HFFc6 (cell line): ENCODE measurements at places on chromosomes 11 and 22.
A peak's percentile ranks its signal among the peaks of the same experiment; 100 is the strongest.

DNA sequence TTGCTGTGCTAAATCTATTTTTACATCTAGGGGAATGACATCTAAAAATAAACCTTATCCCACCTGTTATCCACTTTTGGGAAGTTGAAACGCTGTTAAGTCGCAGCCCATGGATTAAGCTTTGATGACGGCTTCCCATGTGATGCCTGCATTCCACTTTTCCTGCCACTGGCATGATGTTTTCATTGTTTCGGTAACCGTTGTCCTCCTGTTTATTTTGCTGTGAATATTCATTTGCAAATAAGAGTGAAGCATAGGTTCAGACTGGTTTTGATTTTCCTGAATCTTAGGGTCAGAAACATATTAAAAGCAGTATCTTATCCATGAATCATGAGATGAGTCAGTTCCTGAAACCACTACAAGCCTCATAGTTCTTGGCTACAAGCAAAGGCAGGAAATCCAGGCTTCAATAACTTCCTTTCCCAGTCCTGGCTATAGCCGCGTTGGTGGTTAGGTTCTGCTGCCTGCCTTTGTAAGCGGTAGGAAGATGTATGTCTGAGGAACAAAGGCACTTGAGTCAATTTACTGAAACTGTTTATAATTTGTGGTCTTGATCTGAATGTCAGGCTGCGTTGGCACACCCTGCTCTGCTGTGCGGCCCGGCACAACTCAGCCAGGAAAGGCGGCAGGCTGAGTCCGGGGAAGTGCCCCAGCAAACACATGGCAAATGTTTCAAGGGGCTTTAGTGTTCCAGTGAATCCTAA is 19.4 kb downstream of the TEAD1 start:
- peak; percentile 97 for DNase-seq

- DNase-seq, result no peak
Observed at GRCh38 chr11:8792710-8793109, 110.1 kb downstream of the RPL27A start.

- DNase-seq, result no peak
Observed at GRCh38 chr11:40405614-40406013, 1053.8 kb downstream of the LRRC4C start.

GRCh38 chr22:41380993-41381328 is 781 bp upstream of the TEF start:
- DNase-seq, result peak; percentile 70

- no peak for DNase-seq
Observed at GRCh38 chr22:26579331-26579886, 10.5 kb downstream of the TPST2 start.

DNA sequence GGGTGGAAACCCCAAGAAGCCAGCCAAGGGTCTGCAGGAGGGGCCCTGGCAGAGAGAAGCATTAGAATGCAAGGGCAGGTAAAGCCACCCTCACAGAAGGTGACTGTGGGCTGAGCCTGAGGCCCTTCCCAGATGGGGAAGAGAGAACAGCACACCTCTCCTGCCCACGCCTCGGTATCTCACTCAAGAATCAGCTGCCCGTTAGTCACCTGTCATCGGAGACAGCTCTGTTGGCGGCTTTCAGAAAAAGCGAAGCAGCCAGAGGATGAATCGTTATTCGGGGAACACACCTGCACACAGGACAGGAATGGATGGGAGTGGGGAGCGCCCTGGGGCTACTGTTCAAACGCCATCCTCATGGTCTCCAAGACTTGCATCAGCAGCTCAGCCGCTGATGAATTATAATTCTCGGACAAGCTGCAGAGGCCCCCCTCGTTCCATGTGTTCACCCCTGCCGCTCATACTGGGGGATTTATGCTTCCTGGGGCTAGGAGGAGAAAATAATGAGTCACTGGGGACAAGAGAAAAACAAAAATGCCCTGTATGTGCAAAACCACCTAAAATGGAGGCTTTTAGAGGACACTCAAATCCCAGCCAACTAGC is 21.6 kb upstream of the TMA7B start:
- DNase-seq, result no peak

DNA sequence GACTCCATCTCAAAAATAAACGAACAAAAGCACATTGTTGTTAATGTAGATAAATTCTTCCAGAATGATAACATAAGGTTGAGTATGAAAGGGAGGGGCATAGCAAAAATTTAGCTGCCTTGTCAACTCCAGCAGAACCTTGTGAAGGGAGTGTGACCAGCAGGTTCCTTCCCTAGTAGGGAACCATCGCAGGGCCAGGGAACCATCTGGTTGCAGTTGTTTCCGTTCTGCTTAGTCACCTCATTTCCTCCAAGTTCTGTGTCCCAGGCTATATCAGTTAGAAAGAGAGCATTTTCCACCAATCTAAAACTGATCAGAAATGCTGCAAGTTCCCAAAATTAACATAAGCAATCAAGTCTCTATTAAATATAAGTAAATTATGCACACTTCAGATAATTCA is 126.7 kb upstream of the BLID start:
- DNase-seq, result no peak

- peak; percentile 6 for DNase-seq
Observed at GRCh38 chr11:15944460-15944859, 411.9 kb downstream of the SOX6 start.

DNA sequence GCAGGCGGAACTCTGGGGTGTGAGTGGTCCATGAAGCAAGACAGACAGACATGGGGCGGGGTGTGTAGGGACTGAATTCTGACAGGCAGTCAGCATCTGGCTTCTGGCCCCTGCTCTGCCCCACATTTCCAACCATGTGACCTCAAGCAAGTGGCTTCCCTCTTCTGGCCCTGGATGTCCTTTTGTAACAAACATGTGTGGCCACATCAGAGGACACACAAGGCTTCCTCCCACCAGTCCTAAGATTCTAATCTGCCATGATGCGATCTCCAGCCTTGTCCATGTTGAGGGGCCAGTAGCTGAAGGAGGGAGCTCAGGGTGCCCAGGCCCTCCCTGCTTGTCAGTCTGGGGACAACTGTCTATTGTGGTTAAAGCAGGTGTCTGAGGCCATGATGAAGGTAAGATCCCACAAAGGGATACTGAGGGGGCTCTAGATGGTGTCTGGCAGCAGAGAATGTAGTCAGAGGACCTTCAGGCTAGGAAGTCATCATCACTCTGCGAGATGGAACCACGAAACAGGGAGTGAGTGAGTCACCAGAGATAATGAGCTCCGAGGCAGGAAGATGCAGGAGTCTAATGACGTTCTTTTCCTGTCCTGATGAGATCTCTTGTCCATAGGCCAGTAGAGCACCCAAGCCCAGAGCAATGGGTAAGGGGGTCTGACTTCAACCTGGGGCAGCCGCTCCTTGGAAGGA is 27.4 kb downstream of the DRD2 start:
- DNase-seq, result peak; percentile 25

DNA sequence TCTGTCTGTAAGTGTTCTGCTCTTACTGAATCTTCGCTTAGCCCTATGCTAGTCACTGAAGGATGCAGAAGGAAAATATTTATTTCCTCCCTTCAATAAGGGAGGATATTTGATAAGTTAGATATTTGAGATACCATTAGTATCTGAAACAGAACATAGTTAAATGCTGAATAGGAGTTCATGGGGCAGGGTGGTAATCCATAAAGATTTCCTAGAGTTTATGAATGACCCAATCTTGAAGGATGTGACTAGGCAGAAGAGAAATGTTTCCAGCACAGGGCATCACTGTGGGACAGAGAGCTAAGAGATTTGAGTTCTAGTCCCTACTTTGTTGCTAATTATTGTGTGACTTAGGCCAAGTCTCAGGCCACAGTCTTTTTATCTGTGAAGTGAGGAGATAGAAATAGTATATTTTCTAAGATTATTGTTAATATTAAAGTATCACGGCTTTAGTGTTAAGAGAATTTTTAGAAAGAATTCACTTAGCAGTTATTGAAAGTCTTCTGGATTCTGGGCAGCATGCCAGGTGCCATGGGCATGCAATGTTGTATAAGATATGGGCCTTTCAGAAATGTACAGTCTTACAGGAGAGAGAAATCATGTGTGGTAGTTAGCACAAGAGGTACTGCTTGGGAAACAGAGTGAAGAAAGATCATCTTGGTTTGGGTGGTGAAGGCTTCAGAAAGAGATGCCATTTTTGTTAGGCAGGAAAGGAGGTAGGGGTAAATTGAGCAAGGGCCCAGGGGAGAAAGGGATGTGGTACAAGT is 24.0 kb downstream of the SWAP70 start:
- DNase-seq, result no peak

DNA sequence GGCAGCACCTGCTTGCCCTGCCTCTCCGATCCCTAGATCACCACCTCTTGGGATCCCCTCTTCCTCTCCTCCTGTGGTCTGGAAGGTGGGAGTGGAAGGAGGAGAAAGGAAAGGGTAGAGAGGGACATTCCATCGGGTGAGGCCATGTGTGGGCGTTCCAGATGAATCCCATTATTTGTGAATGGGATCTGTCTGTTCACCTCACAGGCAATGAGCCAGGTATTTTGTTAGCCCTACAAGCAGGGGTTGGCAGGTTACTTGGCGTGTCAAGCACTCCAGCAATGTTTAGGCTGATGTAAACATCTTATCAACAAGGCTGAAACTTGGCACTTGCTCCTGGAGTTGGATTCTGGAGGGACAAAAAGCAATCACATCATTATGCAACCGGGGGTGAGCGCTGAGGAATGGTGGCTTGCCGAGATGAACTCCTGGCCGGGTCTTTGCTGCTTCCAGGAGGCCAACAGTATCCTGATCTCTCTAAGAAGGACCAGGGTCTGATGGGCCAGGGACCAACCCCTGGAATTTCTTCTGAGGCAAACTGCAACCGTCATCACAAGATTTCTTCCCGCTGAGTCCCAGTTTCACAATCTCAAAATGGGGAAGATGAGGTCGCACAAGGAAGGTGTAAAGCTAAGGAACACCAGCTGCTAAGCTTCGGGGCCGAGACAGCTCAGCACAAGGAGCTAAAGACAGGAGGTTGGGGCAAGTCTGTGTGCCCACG is 7.8 kb downstream of the ADAMTS8 start:
- no peak for DNase-seq

DNA sequence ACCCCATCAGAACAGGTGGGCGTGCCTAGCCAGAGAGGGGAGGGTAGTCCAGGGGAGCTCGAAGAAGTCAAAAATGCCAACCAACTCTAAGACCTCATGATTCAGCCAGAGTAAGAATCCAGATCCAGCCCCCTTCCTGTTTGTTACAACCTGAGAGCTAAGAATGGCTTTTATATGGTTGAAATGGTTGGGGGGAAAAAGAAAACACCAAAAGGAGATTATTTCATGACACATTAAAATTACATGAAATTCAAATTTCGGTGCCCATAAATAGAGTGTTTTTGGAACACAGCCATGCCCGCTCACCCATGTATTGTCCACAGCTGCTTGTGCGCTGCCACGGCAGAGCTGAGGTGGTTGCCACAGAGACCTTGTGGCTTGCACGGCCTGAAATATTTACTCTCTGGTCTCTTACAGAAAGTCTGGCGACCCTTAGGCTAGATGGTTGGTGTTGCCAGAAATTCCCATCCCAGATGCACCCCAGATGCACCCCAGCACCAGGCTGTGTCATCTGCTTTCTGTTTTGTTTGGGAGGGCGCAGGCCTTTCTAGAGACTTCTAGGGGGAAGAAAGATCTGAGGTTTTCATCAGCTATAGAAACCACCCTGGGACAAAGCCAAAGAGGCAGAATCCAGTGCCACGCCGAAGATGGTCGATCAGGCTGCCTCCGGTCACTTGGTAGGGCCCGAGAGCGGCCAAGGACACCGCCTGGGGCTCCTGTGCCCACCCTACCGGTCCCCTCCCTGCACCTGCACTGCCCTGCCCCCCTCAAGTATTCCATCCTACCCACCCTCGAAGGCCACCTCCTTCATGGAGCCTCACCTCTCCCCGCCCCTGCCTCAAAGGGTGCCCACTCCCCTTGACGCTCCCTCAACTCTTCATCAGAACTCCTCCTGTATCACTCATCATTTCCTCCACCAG is 80.2 kb downstream of the DSCAML1 start:
- DNase-seq, result no peak

DNA sequence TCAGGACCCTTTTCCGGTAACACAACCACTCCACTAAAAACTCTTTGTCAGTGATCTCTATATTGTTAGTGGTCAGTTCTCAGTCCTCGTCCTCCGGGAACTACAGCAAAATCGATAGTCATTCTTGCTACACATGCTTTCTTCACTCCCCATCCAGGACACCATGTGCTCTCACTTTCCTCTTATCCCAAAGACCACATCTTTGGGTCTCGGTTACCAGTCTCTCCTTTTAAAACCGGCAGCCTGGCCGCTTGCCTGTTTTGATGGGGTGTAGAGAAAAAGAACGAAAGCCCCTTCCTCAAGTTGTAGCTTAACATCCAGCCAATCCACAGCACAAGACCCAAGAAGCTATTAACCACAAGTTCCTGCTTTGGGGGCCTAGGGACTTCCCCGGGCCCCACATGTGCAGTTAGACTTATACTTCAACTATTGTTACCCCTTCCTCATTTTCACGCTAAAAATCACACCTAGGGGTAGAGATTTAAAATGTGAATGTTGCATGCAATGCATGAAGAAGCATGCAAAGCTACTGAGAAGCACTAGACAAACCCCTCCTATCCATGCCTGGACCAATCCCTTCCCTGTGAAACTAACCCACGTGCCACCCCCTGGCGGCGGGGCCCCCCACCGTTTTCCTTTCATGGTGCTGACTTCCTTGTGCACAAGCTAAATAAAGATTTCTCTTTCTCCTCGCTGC is 1.5 kb upstream of the TOLLIP start:
- DNase-seq, result no peak

DNA sequence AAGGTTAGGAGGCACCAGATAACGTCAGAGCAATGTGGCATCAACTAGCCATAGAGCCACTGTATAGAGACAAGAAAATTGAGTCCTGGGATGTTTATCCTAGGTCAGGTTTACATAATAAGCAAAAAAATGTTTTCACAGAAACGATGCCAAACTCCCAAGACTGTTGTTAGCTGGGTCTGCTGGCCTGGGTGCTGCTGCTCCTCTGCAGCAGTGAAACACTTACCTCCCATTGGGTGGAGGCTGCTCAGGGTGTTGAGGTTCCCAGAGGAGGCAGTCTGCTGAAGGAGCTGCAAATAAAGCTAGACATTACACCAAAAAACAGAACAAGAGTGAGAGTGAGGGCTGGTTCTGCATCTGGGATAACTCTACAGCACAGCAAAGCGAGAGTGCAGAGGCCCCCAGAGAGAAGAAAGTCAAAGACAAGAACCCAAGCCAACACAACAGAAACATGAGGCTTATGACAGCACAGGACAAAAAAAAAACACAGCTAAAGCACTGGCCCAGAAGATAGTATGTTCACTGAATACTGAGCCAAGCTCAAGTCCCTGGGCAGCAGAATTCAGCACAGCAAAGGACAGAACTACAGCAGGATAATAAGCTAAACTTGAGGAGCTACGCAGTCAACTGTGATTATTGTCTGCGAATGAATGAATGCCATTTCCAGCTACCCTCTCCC is 29.9 kb upstream of the RAPSN start:
- DNase-seq, result no peak

- DNase-seq, result no peak
Observed at GRCh38 chr22:50310949-50311444, 3.6 kb upstream of the PLXNB2 start.

- no peak for DNase-seq
Observed at GRCh38 chr22:21101877-21102638, 56.3 kb downstream of the LRRC74B start.

- DNase-seq, result no peak
Observed at GRCh38 chr11:126603486-126603885, 248.0 kb downstream of the ST3GAL4 start.
